ENCODE measurements at places on chromosomes 1 and 21. TPM values are rescaled to one million over a fixed set of nuclear protein-coding genes. Genes with fewer than 3 reads are reported as not detected.

DNA sequence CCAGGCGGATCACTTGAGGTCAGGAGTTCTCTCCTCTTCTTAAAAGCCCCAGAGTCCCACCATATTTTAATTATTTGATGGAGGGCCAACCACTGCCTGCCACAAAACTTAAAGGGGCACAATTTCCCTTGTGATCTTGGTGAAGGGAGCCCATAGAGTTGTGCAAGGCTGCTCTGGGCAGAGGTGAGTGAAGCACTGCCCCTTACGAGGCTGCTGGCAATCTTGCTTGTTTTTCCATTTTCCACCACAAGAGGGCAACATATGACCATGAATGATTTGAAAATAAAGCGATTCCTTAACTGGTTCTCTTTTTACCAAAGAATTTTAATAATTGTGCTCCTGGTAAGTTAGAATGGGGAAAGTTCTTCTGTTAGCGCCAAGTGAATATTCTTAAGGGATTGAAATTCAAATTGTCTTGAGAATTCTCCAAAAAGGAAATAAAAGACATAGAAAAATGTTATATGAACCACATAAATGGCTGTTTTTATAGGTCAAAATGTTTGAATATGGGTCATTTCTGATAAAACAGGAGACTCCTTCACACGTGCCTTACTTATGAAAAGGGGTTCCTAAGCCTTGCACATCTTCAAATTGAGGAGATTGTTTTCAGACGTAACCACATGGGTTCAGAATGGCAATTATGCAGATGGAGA, 22.7 kb downstream of the PGM1 start:
- H3K27ac ChIP-seq, result no peak overlapping the region
- peaks cover 4% of the 10 kb centered on the region for H3K4me1 ChIP-seq
- H3K36me3 ChIP-seq, result no peaks in the 10 kb centered on the region
- no peaks in the 10 kb centered on the region for H3K27me3 ChIP-seq
- peak; percentile 45 for DNase-seq
- H3K4me3 ChIP-seq, result no peak overlapping the region

DNA sequence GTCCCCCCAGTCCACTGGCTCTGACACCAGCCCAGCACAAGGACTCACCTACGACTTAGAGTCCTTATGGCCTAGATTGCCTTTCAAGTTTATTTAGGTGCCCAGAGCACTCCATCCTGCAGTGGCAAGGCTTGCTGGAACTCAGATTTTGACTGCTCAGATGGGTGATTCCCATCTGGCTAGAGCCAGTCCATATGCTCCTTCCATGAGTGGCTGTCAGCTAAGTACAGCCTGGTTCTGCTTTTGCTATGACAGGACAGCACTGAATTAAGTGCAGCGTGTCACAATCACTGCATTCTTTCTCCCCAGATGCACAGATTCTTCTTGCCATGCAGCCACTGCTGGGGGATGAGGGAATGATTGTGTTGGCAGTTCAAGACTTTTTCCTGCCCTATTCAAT, 43.8 kb downstream of the GPR52 start:
- no peaks in the 10 kb centered on the region for H3K4me1 ChIP-seq
- no peak overlapping the region for H3K4me3 ChIP-seq
- no peak for DNase-seq
- peaks cover 4% of the 10 kb centered on the region for H3K36me3 ChIP-seq
- no peaks in the 10 kb centered on the region for H3K27me3 ChIP-seq

GRCh38 chr1:29758781-29759499, 522.6 kb downstream of the PTPRU start:
- H3K36me3 ChIP-seq, result no peaks in the 10 kb centered on the region
- H3K27ac ChIP-seq, result no peak overlapping the region
- H3K27me3 ChIP-seq, result no peaks in the 10 kb centered on the region
- no peaks in the 10 kb centered on the region for H3K4me1 ChIP-seq
- no peak for DNase-seq

- no peaks in the 10 kb centered on the region for H3K27me3 ChIP-seq
- H3K4me1 ChIP-seq, result no peaks in the 10 kb centered on the region
- DNase-seq, result no peak
- no peak overlapping the region for H3K27ac ChIP-seq
Observed at GRCh38 chr1:224198572-224198971, 15.5 kb downstream of the DEGS1 start.

GRCh38 chr1:188218289-188218688, 1389.5 kb downstream of the PLA2G4A start:
- H3K4me1 ChIP-seq, result no peaks in the 10 kb centered on the region
- no peaks in the 10 kb centered on the region for H3K27me3 ChIP-seq
- H3K4me3 ChIP-seq, result no peak overlapping the region
- no peaks in the 10 kb centered on the region for H3K36me3 ChIP-seq
- no peak overlapping the region for H3K27ac ChIP-seq

Gene NPPA
- not detected for total RNA-seq

DNA sequence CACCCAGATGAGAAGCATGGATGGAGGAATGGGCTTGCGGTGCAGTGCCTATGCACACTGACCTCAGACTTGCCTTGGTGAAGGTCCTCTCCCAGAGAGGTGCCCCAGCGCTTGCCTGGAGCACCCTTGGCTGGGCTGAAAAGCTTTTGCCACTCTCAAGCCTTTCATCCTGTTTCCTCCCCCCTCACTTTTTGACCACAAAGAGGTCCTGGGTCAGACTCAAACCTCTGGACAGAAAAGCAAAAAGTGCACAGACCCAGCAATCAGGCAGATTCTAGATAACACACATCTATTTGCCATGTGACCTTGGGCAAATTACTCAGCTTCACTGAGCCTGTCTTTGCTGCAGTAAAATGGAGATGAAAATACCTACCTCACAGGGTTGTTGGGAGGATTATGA, 7.3 kb downstream of the TMEM35B start:
- H3K4me1 ChIP-seq, result no peaks in the 10 kb centered on the region
- no peak overlapping the region for H3K4me3 ChIP-seq
- no peaks in the 10 kb centered on the region for H3K27me3 ChIP-seq

GRCh38 chr1:201310251-201310985, 27.1 kb downstream of the PKP1 start:
- no peak overlapping the region for H3K4me3 ChIP-seq
- no peaks in the 10 kb centered on the region for H3K36me3 ChIP-seq
- no peaks in the 10 kb centered on the region for H3K4me1 ChIP-seq
- DNase-seq, result no peak

Gene PIGR
- 2.1 TPM for total RNA-seq

DNA sequence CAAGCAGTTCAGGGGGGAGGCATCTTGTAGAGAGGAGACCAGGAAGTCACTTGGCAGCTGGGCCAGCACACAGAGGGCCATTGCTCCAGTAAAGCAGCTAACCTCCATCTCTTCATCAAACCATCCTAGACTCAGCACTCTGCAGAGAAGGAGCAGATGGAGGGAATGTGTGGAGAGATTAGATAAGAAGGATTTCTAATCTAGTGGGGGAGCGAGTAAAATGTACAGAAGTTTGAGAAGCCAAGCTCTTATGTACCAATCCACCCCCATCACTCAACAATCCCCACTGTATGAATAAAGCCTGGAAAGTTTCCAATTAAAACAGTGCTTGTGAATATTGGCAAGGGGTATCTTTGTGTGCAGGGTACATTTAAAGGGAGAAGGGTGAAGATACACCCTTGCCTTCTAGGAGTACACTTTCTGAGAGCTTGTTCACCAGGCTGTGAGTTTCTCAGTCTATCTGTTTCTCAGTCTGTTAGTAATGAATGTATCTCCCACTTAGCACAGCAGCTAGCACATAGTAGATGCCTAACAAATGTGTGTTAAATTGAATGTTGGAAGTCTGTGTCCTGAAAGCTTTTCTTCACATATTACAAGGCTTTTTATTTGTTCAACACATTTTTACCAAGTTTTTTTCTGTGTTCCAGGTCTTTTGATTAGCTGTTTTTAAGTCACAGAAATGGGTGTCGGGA, 142.7 kb upstream of the UBE2U start:
- H3K4me3 ChIP-seq, result no peak overlapping the region
- DNase-seq, result no peak
- no peak overlapping the region for H3K27ac ChIP-seq
- no peaks in the 10 kb centered on the region for H3K4me1 ChIP-seq
- no peaks in the 10 kb centered on the region for H3K36me3 ChIP-seq

Gene KRTAP11-1
- not detected for total RNA-seq

- H3K27ac ChIP-seq, result no peak overlapping the region
- H3K4me3 ChIP-seq, result no peak overlapping the region
- no peaks in the 10 kb centered on the region for H3K4me1 ChIP-seq
- H3K36me3 ChIP-seq, result no peaks in the 10 kb centered on the region
Observed at GRCh38 chr1:172630868-172631267, 28.0 kb upstream of the FASLG start.

DNA sequence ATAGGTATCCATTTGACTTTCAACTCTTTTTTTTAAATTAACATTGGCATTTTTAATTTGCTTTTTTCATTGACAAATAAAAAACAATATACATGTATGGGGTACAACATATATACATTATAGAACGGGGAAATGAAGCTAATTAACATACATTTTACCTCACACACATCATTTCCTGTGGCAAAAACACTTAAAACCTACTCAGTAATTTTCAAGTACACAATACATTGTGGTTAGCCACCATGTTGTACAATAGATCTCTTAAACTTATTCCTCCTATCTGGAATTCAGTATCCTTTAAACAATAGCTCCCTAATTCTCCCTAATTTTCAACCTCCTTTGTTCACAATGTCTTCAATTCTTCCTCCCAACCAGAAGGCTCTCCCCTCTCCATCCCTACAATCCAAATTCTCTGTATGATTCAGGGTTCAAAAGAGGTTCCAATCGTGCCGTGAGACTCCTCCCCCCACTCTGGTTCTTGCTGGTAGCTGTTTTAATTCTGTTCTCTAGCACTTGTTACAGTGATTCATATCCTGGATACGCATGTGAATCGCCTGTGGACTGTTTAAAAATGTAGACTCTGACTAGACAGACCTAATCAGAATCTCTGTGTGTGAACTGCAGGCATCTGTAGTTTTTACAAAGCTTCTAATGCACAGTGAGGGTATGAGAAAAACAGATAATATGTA, 87.6 kb upstream of the DUSP10 start:
- H3K27ac ChIP-seq, result no peak overlapping the region
- no peaks in the 10 kb centered on the region for H3K27me3 ChIP-seq
- no peaks in the 10 kb centered on the region for H3K36me3 ChIP-seq
- DNase-seq, result no peak

Gene CYP4Z1
- total RNA-seq, result 1.8 TPM

GRCh38 chr1:234861761-234862160, 251.8 kb upstream of the IRF2BP2 start:
- H3K27me3 ChIP-seq, result no peaks in the 10 kb centered on the region
- H3K4me3 ChIP-seq, result no peak overlapping the region
- H3K36me3 ChIP-seq, result no peaks in the 10 kb centered on the region
- H3K4me1 ChIP-seq, result peaks cover 9% of the 10 kb centered on the region
- DNase-seq, result no peak

Gene TADA1
- total RNA-seq, result 22.0 TPM
